ENCODE measurements at places on chromosomes 4 and X.

- DNase-seq: peak; percentile 34
Observed at GRCh38 chr4:139229534-139230039, 50.4 kb downstream of the MGARP start.

DNA sequence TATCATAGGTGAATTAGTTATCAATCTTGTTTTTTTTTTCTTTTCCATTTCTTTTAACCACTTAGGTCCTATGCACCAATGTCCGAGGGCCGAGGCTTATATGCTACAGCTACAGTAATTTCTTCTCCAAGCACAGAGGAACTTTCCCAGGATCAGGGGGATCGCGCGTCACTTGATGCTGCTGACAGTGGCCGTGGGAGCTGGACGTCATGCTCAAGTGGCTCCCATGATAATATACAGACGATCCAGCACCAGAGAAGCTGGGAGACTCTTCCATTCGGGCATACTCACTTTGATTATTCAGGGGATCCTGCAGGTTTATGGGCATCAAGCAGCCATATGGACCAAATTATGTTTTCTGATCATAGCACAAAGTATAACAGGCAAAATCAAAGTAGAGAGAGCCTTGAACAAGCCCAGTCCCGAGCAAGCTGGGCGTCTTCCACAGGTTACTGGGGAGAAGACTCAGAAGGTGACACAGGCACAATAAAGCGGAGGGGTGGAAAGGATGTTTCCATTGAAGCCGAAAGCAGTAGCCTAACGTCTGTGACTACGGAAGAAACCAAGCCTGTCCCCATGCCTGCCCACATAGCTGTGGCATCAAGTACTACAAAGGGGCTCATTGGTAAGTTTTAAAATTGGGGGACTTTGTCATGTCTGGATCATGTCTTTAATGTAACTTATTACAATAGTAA lies 250.7 kb downstream of the RAPGEF2 start:
- DNase-seq: no peak

- DNase-seq: peak; percentile 15
Observed at GRCh38 chr4:150268444-150268843, 190.2 kb downstream of the DCLK2 start.

- no peak for DNase-seq
Observed at GRCh38 chr4:152278505-152279233, 257.2 kb downstream of the FBXW7 start.

DNA sequence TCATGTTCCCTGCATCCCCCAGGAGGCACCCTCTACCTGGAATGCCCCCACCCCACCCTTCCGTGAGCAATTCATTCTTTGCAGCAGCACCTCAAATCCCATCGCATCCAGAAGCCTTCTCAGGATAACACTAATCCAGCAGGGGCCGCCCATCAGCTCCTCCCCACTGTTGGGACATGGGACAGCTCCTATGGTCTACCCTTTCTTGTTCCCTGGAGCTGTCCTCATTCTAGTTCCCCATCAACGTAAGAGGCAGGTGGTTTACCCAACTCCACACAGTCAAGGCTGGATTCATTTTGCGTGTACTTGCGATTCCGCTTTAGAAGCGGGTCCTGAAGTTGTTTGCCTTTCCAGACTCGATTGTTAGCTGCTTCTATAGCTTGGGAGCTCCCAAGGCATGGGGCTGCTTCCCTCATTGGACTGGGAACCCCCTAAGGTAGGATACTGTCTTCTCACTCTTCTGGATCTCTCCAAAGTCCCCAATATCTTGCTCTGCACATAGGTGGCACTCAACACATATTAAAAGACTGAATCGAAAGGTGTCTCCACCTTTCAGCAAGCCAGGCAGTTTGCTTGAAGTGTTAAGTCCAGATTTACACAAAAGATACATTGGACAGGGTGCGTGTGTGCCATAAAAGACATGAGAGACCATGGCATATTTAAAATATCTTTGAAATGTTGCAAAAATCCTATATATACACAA lies 942 bp upstream of the APLN start:
- no peak for DNase-seq

DNA sequence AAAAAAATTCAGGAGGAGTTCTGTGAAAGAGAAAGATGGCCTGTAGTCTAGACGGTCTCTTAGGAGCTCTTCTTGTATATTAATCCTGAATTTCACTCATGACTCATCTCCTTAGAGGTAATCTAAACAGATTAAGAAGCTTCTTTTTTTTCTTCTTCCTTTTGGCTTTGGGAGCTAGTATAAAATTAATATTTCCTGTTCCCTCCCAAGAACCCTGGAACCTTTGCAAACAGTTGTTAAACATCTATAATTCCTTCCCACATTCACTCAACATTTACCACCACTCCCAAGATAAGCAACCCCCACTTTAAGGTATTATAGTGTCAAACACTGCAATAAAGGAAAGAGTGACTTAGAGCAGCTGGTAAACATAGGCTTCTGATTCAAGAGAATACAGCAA lies 146.4 kb upstream of the EDNRA start:
- DNase-seq: peak; percentile 73

- peak; percentile 43 for DNase-seq
Observed at GRCh38 chr4:96675896-96676295, 836.0 kb downstream of the PDHA2 start.

DNA sequence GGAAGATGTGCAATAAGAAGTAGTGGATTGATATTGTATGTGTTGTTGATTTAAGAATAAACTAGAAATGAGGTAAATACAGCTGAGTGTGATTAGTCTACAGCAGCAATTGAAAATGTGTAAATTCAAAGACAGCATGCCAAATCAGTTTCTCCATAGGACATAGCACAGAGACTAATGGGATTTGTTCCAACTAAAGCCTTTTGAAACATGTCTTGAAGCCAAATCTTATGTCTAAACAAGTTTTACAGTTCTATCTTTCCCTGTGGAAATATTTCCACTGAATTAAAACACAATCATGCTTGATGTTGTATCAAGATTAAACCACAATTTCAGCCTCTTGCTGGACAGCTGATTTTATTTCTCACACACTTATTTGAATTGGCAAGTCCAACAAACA lies 497.4 kb upstream of the FAM47C start:
- no peak for DNase-seq

GRCh38 chr4:138297743-138298405 lies 55.7 kb upstream of the SLC7A11 start:
- DNase-seq: no peak

GRCh38 chr4:25098964-25099891 lies 61.0 kb downstream of the SEPSECS start:
- DNase-seq: peak; percentile 74

DNA sequence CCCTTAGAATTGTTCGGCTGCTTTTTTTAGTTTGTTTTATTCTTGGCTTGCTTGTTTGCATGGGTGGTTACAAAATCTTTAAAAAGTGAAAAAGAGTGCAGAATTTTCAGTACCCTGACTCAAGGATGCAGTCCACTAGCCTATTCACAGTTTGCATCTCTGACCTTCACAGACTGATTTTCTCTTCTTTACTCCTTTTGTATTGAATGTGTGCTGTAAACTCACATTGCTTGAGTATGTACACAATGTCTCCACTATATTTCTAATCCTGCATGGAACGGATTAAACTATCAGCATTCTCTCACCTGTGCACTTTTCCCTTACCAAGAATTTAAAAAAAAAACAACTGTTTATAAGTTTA lies 22.2 kb upstream of the GPM6A start:
- no peak for DNase-seq

DNA sequence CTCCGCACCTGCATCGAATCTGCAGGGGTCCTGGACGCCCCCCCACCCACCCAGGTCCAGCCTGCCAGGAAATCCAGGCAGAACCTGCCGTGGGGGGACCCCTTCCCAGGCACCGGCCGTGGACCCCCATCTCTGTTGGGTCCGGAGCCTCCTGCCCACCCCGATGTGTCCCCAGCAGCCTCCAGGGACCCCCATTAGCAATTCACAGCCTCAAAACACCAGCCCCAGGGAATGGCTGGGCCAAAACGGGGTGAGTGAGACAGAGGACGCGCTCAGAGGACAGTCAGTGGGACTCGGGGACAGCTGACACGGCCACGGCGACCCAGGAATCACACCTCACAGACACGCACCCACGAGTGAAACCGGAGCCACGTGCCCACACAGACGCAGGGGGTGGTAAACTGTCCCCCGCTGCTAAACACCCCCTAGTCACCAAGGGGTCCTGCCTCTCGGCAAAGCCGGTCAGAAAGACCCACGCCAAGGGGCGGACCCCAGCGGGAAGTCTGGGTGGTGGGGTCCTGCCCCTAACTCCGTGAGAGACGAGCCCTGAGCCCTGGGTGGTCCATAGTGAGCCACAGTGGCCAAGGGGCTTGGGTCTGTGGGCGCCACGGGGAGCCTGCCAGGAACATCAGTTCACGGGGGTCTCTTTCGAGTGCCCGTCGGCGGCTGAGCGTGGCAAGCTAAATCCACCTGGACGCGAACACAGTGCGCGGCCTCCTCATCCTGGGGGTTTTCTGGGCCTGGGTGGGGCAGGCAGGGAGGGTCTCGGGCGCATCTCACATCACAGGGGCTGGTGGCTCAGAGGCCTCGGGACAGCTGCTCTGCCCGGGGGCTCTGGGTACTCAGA lies 126.5 kb upstream of the NKX1-1 start:
- DNase-seq: no peak

DNA sequence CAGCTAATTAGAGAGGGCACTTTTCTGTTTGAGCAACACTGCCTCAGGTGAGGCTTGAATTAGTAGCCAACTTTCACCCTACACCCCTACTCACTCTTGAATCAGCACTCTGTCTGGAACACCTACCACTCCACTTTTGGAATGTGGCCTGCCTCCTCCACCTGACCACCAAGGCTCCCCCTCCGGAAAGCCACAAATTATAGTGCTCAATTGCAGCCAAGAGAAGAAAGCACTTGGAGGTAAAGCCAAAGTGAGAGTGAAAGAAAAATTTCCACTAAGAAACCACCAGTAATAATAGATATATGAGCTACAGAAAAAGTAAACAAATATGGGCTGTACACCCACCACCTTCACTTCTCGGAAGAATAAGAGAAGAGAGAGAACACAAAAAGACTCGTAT lies 41.1 kb downstream of the PPP3CA start:
- no peak for DNase-seq

DNA sequence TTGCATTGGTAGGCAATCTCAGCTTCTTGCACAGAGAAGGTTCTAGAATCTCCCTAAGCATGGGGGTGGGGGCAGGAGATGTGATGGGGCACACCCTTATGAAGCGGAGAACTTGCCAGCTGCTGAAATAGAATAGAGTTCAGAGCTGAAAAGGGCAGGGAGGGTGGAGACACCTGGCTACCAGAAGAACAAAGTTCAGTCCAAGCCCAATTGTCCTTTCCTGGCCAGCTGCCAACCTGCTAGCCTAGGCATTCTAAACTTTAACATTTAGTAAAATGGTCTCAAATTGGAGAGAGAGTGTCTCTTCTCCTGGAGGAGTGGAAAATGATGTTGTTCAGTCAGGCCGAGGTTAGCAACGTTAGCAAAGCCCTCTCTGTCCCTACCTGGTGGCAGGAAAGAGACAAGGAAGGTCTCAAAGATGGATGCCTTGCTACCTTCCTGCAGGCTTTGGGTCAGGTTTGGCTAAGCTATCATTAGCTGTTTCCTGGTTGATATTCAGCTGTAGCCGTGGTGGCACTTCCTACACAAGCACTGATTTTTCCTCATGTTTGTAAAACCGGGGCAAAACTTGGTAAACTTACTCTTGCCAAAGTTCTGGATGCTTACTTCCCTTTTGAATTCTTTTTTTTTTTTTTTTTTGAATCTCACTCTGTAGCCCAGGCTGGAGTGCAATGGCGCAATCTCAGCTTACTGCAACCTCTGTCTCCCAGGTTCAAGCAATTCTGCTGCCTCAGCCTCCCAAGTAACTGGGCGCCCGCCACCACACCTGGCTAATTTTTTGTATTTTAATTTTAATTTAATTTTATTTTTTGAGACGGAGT lies 34.7 kb upstream of the NYX start:
- DNase-seq: no peak

DNA sequence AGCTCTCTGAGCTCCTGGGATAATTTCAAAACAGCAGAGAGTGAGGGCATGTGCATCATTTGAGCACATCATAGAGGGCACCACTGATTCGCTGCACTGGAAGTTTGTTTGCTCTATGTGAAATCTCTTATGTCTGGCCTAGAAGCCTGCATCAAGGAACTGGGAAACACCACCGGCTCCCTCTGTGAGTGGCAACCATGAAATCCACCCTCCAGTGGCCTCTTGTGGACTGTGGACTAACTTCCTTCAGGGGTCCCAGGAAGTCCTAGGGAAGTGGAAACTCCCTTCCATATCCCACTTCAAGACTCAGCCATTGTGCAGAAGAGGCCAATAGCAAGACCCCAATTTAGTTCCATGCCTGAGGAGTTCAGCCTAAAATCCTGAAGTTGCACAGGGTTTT lies 48.0 kb upstream of the IGFBP7 start:
- no peak for DNase-seq

DNA sequence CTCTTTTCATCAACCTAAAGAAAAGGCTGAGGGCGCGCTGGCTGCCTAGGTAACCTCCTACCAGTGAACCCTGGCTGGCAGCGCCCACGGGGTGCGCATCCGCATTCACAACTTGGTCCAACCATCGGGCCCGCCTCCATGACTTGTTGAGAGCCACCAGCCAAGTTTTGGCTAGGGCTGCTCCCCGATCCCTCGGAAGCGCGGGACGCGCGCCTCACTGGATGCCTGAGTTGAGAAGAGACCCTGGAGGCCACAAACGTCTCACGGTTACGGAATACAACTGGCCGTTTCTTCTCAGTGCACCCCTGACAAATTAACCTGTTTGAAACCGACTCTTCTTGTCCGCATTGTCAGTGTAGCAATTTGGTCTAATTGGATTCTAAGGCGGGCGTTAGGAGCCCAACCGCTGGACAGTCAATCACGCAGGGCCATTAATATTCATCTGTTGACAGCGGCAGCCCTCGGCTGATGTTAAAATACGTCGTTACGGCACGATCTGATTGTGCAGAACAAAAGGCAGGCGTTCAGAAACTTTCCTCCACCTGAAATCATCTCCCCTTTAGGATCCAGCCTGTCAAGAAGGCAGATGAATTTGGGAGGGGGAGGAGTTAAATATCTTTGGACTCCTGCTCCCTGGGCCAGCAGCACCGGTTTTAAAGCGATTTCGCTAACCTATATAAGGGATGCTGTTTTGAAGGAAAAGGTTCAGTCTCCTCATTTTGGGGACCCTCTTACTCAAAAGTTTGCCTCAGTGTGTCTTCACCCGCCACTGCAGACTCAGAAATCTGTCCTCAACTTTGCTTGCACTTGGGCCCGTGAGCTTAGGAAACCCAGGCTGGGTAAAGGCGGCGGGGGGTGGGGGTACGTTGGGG lies 1.2 kb downstream of the GPC3 start:
- no peak for DNase-seq

- DNase-seq: no peak
Observed at GRCh38 chrX:146355440-146355839, 454.1 kb upstream of the CXorf51B start.

GRCh38 chr4:144658903-144659302 lies 12.9 kb downstream of the HHIP start:
- DNase-seq: peak; percentile 64

DNA sequence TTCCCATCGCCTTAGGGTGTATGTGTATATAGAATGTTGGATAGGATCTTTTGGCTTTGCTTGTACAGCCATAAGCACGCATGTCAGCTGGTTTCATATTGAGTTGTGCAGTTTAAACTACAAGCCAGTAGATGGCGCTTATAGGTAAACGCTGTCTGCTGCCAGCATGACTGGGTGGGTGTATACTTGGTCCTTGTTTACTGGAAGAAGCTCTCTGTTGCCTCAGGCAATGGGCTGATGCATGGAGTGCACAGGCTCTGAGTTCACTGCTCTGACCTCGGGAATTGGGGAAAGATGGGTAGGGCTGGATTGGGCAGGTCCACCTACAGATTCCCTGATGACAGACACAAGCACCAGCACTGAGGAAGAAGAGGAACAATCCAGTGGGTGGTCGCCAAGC lies 831.5 kb downstream of the STIM2 start:
- peak; percentile 42 for DNase-seq

- no peak for DNase-seq
Observed at GRCh38 chrX:48745222-48745621, 16.3 kb upstream of the GLOD5 start.

All from HT1080 (cell line).